Esophagus mucosa (tissue), 1 donor: ENCODE measurements at places on chromosomes 2 and 18.
A peak's percentile ranks its signal among the peaks of the same experiment; 100 is the strongest.

DNA sequence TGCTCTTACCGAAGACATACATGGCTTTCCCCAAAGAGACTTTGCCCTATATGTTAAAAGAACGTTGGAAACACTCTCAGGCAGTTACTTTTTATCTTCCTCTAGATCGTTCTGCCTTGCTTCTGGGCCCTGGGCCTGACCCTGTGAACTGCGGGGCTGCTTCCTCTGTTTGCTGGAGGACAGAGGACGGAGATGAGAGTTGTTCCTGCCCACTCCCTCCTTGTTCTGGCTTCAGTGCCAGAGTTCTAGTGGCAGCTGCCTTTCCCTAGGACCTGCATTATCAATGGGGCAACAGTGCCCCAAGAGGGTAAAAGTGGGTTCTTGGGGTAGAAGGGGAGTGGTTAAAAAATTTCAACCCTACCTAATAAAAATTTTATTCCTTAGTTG is 6.5 kb upstream of the FN1 start:
- ATAC-seq: no peak

- ATAC-seq: no peak
Measured at GRCh38 chr2:178871536-178871935, 64.3 kb upstream of the TTN start.

GRCh38 chr2:10487081-10487740 is 39.1 kb upstream of the ODC1 start:
- ATAC-seq: peak; percentile 78

DNA sequence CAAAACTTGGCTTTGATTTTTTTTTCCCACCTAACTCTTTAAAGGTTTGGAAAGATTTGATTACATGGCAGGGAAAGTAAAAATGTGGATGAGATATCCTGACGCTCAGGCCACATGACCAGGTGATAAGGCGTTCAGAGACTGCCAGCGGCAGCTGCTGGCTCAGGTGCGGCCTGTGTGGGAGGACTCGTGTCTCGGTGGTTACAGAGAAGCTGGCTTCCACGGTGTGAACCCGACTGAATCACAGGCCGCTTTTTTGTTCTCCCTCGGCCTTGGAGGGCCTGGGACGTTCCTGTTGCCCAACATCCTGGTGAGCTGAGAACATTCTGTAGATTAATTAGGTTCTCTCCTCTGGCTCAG is 124.2 kb upstream of the ZNF516 start:
- peak; percentile 87 for ATAC-seq

- ATAC-seq: no peak
Measured at GRCh38 chr18:11747286-11747685, 58.2 kb downstream of the GNAL start.

- ATAC-seq: no peak
Measured at GRCh38 chr18:27428716-27429475, 243.8 kb upstream of the CHST9 start.

- no peak for ATAC-seq
Measured at GRCh38 chr2:28401948-28402550, 9.4 kb downstream of the FOSL2 start.

- ATAC-seq: no peak
Measured at GRCh38 chr2:8619071-8619470, 62.8 kb upstream of the ID2 start.

- no peak for ATAC-seq
Measured at GRCh38 chr2:23629772-23630480, 244.9 kb downstream of the KLHL29 start.

DNA sequence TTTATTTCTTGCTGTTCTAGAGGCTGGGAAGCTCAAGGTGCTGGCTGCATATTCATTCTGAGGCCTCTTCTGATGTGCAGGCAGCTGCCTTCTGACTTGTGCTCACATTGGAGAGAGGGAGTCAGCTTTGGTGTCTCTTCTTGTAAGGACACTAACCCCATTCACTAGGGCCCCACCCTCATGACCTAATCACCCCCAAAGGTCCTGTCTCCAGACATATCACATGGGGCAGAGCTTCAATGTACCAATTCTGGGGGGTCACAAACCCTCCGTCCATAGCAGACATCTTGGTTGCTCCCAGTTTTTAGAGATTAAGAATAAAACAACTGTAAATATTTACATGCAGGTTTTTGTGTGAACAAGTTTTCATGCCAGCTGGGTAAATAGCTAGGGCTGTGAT is 109.1 kb downstream of the RTP5 start:
- ATAC-seq: no peak
